PC-3 (cell line): ENCODE measurements at places on chromosomes 4 and X. TPM values are rescaled to one million over a fixed set of nuclear protein-coding genes. Genes with fewer than 3 reads are reported as not detected.

Gene SLC7A11
- total RNA-seq, result 13.3 and 14.0 TPM in 2 replicates

Gene NOX1
- total RNA-seq, result not detected in 2 replicates

- no peak for DNase-seq
Measured at GRCh38 chrX:48606091-48606490, 8.8 kb downstream of the WDR13 start.

GRCh38 chr4:3874028-3874415, 107.8 kb downstream of the ADRA2C start:
- no peak for DNase-seq

GRCh38 chrX:45348296-45348695, 147.6 kb upstream of the DIPK2B start:
- DNase-seq, result peak; percentile 36

GRCh38 chr4:87806520-87806919, 7.2 kb downstream of the IBSP start:
- peak; percentile 16 for DNase-seq
